ENCODE measurements at places on chromosomes 5 and 9. TPM values are rescaled to one million over a fixed set of nuclear protein-coding genes. Genes with fewer than 3 reads are reported as not detected.

The GCNT4 gene
- 0.44 TPM for total RNA-seq

The WHRN gene
- total RNA-seq, result 0.79 TPM

The CPEB4 gene
- total RNA-seq, result 10.0 TPM

The PKD2L2 gene
- not detected for total RNA-seq

The CTXN3 gene
- not detected for total RNA-seq
